Lung (tissue), 17 donors: ENCODE measurements at places on chromosomes 16 and 17.
A peak's percentile ranks its signal among the peaks of the same experiment; 100 is the strongest.

DNA sequence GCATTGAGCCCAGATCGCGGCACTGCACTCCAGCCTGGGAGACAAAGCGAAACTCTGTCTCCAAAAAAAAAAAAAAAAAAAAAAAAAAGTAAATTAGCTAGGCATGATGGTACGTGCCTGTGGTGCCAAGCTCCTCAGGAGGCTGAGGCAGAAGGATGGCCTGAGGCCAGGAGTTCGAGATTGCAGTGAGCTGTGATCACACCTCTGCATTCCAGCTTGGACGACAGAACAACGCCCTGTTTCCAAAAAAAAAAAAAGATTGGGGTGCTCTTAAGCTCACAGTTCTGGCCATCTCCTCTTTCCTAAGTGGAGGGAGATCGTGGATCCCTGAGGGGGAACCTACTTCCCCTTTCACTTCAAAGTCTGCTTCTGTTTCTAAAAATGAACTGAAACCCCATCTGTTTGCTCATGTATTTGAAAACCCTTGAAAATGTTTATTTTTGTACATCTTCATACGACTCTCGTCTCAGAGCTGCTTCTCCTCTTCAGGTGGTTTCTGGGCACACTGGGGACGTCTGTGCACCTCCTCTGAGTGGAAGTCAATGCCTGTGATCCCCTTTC, 138.8 kb downstream of the PRKCA start:
- DNase-seq = no peak

DNA sequence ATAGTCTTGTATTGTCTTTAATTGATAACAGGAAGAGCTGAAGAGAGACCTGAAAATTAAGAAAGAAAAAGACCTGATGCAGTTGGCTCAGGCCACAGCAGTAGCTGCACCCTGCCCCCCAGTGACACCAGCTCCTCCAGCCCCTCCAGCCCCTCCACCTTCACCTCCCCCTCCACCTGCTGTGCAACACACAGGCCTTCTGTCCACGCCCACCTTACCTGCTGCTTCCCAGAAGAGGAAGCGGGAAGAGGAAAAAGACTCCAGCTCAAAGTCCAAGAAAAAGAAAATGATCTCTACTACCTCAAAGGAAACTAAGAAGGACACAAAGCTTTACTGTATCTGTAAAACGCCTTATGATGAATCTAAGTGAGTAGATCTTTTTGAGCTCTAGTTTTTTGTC, 36.8 kb downstream of the C17orf58 start:
- DNase-seq = no peak

GRCh38 chr17:79975498-79976134, 60.1 kb downstream of the TBC1D16 start:
- no peak for DNase-seq

DNA sequence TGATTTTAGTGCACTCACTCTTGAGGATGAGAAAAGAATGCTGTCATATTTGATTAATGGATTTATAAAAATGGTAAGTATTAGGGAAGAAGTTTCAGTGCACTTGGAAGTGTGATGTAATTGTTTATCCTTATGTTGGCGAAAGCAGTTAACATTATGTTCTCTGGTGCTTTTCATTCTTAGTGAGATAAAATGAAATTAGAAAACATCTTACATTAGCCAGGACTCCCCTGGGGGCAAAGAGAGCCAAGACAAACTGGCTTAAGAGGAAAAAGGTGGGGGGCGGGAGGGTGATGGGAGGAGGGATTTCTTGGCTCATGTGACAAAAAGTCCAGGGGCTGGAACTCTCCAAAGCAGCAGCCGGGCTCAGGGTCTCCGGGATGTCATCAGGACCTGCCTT, 73.2 kb downstream of the KNOP1 start:
- DNase-seq = no peak

DNA sequence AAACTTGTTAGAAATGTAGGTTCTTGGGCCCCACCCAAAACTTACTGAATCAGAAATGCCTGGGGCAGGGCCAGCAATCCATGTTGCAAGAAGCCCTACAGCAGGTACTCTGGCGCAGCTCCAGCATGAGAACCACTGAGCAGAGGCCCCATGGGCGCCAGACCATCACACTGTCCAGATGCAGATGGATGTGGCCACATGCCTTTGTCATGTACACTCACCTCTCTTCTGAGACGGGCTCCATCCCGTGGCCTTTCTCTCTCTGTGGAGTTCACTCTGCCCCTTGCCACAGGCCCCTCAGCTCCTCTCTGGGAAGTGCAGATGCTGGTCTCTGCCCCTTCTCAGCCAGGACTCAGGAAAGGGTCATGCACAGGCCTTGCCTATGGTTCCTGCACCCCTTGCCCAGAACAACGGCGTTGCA, 2.3 kb upstream of the CCNF start:
- no peak for DNase-seq

- no peak for DNase-seq
Measured at GRCh38 chr17:18156976-18157280, 26.7 kb upstream of the ALKBH5 start.

DNA sequence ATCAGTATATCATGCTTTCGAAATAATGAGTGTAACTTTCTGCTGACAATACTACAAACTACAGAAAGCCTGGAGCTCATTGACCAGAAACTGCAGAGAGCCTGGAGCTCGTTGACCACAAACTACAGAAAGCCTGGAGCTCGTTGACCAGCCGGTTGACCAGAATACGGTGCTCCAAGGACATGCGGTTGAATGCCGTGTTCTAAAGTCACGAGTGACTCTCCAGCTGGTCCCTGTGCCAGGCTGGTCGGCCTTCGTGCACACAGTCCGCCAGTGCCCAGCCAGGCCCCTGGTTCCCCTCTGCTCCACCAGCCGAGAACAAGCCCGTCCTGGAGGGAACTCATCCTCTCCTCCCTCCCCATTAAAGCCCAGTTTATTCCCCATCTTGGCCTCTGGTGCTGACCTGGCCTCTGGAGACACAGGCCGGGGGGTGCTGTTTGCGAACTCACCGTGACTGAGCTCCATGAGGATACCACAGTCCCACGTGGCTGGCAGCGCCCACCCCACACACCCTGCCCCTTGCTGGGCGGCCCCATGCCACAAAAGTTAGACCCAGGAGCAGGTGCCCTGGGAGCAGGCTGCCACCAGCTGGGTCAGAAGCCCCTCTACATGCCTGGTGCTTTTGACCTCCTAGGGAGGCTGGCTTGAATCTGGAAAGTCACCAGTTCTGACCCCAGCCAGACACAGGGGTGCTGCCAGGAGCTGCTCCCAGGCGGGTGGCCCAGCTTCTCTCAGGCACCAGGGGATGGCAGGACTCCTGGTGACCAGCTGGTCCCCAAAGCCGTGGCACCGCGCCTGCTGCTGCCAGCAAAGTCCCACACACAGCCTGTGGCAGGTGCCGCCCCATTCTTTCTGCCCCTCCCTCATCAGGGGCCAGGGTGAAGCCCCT, 15.5 kb upstream of the CDH15 start:
- no peak for DNase-seq

DNA sequence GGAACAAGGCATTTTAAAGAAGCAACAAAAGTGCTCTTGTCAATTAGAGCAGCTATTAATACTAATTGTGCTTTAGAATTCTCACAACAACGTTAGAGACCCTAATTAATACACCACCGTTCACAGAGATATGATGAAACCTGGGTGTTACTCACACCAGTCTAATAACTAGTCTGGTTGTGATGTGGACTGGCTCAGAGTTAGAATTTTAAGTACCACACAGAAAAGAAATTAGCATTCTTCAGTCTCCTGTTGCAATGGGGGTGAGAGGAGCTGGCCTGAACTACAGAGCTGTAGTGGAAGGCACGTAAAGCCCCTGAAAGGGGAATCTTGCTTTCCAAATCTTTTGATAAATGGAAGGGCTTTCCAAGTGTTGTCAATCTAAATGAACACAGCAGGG, 240.8 kb upstream of the TOX3 start:
- no peak for DNase-seq

GRCh38 chr16:88503374-88503770, 50.3 kb downstream of the ZFPM1 start:
- DNase-seq = no peak

DNA sequence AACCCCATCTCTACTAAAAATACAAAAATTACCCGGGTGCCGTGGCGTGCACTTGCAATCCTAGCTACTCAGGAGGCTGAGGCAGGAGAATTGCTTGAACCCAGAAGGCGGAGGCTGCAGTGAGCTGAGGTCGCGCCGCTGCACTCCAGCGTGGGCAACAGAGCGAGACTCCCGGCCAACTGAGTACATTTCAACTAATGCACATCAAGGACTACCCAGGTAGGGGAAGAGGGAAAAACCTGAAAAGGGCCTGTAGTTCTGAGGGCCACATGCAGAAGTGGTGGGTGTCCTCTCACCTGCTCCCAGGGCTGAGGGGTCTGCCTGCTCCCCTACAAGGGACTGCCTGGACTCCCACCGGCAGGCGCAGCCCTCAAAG, 584 bp upstream of the SLC16A5 start:
- DNase-seq = no peak

DNA sequence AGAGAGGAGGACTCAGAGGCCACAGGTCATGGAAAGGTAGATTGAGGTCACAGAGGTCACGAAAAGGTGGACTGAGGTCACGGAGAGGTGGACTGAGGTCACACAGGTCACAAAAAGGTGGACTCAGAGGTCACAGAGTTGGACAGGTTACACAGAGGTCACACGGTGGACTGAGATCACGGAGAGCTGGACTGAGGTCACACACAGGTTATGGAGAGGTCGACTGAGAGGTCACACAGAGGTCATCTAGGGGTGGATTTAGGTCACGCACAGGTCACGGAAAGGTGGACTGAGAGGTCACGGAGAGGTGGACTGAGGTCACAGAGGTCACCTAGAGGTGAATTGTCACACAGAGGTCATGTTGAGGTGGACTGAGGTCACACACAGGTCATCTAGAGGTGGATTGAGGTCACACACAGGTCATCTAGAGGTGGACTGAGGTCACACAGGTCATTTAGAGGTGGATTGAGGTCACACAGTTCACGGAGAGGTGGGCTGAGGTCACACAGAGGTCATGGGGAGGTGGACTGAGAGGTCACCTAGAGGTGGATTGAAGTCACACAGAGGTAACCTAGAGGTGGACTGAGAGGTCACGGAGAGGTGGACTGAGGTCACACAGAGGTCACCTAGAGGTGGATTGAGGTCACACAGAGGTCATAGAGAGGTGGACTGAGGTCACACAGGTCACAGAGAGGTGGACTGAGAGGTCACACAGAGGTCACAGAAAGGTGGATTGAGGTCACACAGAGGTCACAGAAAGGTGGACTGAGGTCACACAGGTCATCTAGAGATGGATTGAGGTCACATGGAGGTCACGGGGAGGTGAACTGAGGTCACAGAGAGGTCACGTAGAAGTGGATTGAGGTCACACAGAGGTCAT, 26.7 kb upstream of the JPT2 start:
- DNase-seq = peak; percentile 54

GRCh38 chr17:11944587-11944986, 52.7 kb downstream of the ZNF18 start:
- DNase-seq = no peak

- peak; percentile 80 for DNase-seq
Measured at GRCh38 chr16:88558457-88559442, 11.5 kb upstream of the ZC3H18 start.

- no peak for DNase-seq
Measured at GRCh38 chr17:37137070-37137610, 188.4 kb downstream of the AATF start.

DNA sequence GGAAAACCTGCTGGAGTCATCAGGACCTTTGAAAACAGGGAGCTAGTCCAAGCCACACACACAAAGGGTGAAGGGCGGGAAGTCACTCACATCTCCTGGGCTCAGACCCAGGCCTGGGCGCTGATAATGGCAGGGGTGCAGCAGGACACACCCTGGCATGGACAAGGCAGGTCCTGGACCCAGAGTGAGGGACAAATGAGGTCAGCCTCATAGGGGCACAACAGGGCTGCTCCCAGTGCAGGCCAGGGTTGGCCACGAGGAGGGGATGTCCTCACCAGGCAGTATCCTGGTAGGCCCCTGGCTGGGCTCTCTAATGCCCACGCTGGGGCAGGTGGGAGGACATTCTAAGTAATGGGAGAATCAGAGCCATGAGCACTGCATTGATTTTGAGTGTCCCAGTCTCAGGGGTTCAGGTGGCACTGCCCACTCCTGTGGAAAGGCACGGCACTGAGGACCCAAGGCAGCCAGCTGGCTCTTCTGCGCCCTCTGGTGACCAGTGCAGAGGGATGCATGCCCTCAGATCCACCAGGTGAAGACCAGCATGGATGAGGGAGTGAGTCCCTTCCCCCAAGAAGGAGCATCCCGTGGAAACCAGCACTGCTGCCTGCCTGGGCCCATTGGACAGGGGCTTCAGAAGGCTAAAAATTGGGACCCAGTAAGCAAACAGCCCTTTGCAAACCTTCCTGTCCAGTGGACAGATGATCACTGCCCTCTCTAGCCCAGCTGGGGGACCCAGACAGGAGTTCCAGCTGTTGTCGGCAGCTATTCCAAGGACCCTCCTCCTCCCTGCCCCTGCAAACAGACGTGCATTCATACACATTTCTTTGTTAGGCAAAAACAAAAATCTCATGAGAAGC, 23.4 kb upstream of the SREBF1 start:
- DNase-seq = peak; percentile 73

- peak; percentile 90 for DNase-seq
Measured at GRCh38 chr16:30698816-30699614, at the start of gene SRCAP. SRCAP (plus strand) TSS chr16:30699171; CDS start chr16:30700825, 1,654 bp downstream.

- no peak for DNase-seq
Measured at GRCh38 chr16:69562813-69563212, 3.0 kb upstream of the NFAT5 start.

DNA sequence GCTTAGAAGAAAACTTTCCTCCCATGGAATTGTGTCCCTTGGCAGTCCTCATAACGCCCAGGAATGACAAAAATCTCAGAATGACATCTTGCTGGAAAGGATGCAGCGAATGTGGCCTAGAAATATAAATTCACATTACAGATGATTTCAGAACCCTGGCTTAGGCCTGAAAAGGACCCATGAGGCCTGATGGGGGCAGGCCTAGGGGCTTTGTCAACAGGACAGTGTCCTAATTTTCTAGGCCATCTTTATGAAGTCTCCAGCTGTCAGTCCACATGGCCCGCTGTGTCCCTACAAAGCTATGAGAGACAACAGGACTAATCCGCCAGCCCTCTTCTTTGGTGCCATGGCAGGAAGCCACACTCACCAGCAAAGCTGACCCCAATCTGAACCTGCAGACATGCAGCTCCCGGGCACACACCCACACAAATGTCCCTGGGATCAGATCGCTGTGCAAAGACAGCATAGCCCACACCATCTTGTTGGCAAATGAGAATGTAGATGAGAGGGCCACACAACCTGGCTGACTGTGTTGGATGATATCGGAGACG, 40.4 kb upstream of the DNAH17 start:
- no peak for DNase-seq

- DNase-seq = no peak
Measured at GRCh38 chr17:43105146-43105545, 20.0 kb downstream of the BRCA1 start.

DNA sequence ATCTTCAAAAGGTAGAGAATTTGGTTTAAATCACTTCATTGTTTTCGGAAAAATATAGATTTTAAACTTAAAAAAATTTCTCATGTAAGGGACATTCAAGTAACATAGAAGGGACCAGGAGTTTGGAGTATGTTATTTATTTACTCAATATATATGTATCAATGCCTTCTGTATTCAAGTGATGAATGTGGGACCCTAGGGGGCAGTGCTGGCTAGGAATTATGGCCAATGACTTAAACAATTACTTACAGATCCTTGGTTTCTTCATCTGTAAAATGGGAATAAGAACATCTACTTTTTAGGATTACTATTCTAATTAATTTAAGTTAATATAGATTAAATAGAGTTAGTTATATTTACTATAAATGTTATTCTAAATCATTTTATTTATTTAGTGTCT, 886.3 kb upstream of the RBFOX1 start:
- no peak for DNase-seq
